ENCODE measurements at places on chromosomes 3 and 15.

- no peak for DNase-seq
Observed at GRCh38 chr3:63995086-63995485, 28.2 kb downstream of the PSMD6 start.

DNA sequence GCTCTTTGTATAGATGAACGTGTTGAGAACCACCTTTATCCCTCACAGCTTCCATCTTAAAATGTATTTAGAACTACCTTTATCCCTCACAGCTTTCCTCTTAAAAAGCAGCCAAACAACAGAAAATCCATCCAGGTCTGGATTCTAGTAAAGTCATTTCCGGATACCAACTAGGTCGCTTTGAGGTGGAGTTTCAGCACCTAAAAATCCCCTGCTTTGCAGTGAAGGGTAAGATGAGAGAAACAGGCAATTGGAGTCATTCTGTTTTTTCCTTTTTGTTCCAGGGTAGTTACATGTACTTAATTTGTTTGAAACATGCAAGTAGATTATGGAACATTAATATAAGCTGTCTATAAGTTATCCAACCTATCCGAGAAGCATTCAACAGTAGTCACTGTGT, 192.0 kb downstream of the UBE2E2 start:
- DNase-seq: no peak

- DNase-seq: no peak
Observed at GRCh38 chr3:2554656-2555055, 456.0 kb downstream of the CNTN4 start.

DNA sequence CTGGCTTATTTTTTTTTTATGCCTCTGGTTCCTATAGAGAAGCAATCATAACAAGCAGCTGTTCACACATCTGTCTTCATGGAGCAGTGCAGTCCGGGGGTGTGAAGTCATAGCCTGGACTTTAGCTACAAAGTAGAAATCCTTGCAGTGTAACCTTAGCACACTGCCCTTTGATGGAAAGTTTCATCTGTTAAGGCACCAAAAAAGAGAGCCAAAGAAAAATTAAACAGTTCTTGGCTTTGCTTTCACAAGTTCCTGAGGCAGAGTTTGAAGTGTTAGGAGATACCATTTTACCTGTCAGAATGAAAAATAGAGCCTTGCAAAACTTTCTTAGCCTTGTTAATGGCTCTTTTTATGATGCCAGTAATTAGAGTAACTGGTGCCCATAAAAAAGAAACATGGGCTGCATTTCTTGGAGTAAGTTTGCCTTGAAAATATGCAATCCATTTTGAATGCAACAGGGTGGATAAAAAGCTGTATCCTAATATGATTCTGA, 84.1 kb downstream of the PIK3R4 start:
- DNase-seq: no peak

- no peak for DNase-seq
Observed at GRCh38 chr3:16385151-16385550, 120.1 kb downstream of the OXNAD1 start.

DNA sequence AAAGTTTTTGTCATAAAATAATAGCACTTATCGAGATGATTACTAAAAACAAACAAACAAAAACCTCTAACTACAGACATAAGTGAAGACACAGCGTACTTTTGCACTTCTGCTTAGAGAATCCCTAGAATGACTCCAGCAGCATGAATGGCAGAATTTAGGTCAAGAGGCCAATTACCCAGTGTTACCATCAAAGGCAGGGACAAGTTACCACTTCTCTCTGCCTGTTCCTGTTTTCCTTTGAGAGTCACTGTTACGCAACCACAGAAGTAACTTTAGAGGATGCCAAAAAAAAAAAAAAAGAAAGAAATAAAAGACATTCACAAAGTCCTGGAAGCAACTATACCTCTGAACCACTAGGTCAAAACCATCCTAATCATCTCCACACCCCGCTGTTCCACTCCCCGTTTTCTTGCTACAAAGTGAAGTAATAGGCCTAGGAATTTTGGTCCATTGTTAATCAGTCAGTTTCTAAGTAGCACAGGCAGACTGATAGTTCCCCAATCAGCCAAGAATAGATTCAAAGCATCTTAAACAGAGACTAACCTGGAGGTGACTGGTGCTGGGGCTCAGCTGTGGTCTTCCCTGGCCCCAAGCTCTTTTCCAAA, 41.9 kb downstream of the FMN1 start:
- no peak for DNase-seq

DNA sequence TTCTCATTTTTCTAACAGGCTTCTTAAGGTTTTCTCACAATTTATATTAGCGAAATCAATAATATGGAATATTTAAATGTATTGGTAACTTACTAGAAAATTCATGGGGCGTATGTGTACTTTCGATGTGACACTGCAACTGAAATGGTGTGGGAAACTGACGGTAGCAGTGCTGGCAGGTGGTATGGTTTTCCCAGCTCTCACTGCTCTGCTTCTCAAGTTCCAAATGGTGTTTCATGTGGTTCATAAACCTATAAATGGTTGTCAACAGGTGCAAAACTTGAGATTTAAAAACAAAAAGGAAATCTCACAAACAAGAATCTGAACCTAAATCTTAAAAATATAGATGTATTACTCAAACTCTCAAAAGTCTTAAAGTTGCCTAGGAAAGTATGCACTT, 54.7 kb downstream of the ZNF280D start:
- no peak for DNase-seq

- peak; percentile 98 for DNase-seq
Observed at GRCh38 chr3:185282696-185283373, 29.0 kb upstream of the EHHADH start.

DNA sequence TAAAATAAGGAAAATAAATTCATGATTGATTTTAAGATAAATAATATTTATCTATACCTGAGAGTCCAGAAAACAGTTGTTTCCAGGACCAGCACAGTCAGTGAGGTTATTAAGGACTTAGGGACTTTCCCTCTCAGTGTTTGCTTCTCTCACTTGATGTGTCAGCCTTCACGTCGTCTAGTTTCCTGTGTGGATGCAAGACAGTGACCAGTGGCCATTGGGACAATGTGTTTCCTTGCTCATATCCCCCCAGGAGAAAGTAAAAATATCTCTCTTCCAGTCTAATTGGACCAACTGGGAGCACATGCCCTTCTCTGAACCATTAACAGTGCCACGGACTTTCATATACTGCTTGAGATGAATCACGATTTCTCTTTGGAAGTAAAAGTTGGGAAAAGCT, 157.8 kb upstream of the CTNNB1 start:
- DNase-seq: no peak

DNA sequence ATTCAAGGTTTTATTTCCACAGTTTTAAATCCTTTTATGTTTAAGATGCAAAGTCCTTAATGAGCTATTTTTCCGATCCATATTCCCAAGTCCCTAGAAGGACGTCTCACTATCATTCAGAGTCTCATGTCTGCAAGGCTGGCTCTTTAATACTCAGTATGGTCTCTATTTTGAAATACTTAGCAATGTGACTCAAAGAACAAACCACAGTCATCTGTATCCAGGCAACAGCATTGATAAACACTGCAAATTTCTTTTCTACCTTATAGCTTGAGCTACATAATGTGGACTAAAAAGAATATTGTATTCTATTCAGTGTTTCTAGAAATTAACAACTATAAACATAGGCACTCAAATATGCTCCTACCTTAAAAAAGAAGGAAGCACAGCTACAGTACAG, 588.3 kb upstream of the NAALADL2 start:
- DNase-seq: no peak

Measured in iPS-NIHi11 (cell line).